ENCODE measurements at places on chromosomes 2 and 18.

- DNase-seq, result no peak
These were observed 118.6 kb upstream of the RNF152 start for GRCh38 chr18:62011416-62011815.

DNA sequence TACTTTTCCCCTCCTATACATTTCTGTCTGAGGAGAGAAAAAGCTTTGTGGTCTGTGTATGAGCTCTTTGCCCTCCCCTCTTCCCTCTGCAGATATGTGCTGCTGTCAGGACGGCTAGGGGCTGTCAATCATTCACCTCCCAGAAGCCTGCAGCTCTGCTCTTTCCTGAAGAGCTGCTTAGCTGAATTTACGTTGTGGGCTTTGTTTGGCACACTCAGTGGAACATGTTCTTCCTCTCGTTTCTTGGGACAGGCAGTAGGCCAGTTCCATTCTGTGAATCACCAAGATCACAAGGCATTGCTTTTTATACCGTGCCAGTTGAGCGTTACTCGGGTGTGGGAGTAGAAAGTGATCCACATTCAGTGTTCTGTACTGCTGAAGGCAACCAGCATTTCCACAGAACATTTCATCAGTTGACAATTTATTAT lies 136.7 kb downstream of the LAMA3 start:
- no peak for DNase-seq

- DNase-seq, result no peak
These were observed 233.6 kb downstream of the SMAD2 start for GRCh38 chr18:47696870-47697269.

DNA sequence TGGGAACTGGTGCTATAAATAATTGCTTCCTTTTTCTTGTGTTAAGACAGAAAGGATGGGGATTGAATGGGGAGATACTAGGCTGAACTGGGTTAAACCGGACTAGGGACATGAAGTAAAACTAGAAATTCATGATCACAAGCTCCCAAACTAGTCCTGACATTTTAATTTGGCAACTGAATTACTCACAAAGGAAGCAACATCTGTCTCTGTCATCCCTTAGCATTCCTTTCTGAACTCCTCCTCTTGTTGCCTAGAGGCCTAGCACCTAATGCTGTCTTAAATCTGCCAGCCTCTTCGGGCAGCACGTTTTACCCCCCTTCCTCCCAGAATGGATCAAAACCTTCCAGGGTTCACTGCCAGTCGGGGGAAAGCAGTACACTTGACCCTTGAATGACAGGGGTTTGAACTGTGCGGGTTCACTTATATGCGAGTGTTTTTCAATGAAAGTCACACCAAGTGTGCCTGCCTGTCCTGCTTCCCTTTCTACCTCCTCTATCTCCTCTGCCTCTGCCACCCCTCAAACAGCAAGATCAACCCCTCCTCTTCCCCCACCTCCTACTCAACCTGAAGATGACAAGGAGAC lies 8.2 kb downstream of the KCTD1 start:
- no peak for DNase-seq

DNA sequence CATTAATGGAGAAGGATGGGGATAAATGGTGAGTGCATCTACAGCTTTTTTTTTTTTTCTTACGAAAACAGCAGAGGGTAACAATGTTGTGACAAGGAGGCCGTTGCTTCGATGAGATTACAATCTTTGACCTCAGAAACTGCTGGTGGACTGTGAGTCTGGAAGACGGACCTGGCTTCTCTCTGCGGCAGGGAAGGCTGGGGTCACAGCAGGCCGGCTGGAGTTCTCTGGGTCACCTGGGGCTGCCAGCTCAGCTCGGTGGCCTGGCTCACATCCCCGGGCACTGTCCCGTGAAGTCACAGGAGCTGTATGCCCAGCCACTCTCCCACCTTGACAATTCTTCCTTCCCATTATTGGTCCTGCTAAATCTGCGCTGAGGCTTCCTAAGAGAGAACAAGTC lies 160.8 kb downstream of the ACKR3 start:
- no peak for DNase-seq

- DNase-seq, result no peak
These were observed 9.1 kb downstream of the KCNK3 start for GRCh38 chr2:26701596-26701995.

- peak; percentile 9 for DNase-seq
These were observed 354.6 kb upstream of the SETBP1 start for GRCh38 chr18:44325903-44326635.

DNA sequence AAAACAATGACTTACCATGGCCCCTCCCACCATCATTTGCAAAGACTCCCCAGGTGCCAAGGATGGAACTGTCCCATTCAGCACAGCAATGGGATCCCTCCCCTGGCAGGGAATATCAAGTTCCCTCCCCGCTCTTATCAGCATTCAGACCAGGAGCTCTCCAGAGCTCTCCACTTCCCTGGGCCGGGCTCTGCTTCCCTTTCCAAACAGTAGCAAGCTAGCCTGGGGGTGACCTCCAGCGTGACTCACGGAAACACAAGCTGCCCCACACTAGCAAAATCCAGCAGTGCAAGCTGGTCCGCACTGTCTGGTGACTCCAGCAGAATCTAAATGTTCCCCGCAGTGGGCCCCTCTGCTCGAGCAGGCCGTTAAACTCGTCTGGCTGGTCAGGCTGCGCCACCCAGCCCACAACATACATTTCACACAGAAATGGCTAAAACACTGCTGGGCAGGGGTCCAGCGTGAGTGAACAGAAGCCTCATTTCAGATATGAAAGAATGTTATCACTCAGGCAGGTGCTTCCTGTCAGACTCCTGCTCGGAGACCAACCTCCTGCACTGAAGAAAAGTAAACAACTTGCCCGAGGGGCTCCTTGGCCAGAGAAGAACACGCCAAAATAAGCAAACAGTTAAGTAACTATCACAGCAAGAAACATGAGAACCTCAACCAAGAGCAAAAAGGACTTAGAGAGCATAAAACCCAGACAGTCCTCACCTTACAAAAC lies 33.9 kb downstream of the STAT1 start:
- DNase-seq, result no peak

GRCh38 chr2:239401067-239401880 lies 454 bp upstream of the HDAC4 start:
- peak; percentile 100 for DNase-seq

- DNase-seq, result peak; percentile 91
These were observed at the start of gene CLIP4 for GRCh38 chr2:29114946-29115609. CLIP4 (plus strand) TSS chr2:29115415; CDS start chr2:29121389, 5,974 bp downstream.

DNA sequence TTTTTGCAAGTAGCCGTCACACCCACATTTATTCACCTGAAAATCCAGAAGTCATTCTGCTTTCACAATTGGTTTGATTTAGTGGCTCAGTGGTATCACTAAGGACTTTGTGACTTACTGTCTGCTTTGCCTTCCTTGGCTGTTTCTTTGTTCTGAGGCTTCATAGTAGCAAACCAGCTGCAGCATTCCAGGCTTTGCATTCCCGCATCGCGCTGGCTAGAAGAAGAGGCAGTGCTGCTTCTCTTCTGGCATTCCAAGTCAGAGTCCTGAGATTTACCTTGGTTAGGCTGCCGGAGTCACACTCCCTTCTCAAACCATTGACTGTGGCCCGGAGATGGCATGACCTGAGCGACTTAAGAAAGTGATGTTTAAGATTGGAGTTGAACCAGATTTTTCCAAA lies 35.1 kb downstream of the MYO1B start:
- DNase-seq, result no peak

DNA sequence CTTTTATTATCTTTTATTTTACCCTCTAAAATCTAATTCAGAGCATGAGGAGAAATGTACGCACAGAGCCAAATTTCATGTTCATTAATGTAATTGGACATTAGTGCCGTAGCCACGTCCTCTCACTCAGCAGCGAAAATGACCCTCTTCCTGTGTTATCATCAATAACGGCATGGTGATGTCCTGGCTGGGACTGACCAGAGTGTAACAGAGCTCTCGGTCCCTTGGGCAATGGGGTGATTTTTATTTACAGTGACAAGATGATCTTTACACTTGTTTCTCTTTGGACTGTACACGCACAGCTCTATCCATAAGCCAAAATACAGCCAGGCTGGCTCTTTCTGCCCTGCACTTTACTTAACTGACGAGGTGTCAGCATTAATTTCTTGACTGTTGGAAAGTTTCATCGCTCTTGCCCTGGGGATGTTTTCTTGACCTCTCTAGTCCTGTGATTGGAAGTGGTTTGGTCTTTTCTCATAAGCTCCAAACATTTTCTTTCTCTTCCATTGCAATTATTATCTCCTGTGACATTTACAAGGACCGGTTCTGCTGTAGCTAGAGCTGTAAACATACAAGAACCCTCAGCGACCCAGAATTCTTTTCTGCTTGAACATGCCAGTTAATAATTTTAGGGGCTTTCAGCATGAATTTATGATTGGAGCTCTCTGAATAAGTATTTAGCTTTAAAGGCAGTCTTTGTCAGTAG lies 308.0 kb upstream of the PIK3C3 start:
- no peak for DNase-seq

DNA sequence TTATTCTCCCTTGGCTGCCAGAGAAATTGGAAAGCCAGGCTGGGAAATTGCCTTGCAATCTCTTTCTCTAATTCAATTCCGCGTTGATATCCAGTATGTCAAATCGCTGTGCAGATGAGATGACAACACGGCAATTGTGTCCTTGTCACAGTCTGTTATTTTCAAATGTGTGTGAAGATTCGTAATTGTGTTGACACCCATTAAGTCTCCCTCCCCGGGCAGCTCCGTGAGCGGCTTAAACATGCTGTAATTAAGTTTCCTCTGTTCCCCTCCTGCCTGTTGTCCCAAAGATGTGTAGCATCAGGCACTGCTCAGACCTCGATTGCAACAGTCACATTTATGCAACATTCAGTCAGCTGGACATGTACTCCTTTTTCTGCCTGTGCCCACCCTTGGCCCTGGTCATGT lies 209.5 kb downstream of the LPIN1 start:
- DNase-seq, result no peak

GRCh38 chr2:11683476-11683875 lies 13.5 kb upstream of the NTSR2 start:
- DNase-seq, result no peak

- DNase-seq, result no peak
These were observed 3.6 kb downstream of the CNOT11 start for GRCh38 chr2:101256316-101256715.

GRCh38 chr2:96773922-96774321 lies 13.2 kb downstream of the CNNM4 start:
- no peak for DNase-seq

GRCh38 chr2:46177461-46178089 lies 119.6 kb upstream of the EPAS1 start:
- no peak for DNase-seq

GRCh38 chr2:224836263-224836662 lies 120.1 kb upstream of the CCDC195 start:
- DNase-seq, result no peak

DNA sequence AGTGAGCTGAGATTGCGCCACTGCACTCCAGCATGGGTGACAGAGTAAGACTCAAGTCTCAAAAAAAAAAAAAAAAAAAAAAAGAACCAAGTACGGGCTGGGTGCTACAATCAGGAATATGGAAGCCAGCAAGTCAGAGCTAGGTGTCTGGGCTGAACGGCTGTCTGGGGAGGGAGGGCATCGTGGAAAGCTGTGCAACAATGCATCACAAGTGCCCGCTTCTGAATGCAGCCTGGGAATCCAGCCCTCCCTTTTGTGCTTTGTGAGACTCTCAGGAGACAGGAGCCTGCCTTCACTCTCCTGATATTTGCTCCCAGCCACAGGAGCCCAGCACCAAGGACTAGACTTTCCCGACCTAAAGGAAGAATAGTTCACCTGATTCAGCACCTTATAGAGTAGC lies 124.9 kb upstream of the SMAD2 start:
- no peak for DNase-seq

DNA sequence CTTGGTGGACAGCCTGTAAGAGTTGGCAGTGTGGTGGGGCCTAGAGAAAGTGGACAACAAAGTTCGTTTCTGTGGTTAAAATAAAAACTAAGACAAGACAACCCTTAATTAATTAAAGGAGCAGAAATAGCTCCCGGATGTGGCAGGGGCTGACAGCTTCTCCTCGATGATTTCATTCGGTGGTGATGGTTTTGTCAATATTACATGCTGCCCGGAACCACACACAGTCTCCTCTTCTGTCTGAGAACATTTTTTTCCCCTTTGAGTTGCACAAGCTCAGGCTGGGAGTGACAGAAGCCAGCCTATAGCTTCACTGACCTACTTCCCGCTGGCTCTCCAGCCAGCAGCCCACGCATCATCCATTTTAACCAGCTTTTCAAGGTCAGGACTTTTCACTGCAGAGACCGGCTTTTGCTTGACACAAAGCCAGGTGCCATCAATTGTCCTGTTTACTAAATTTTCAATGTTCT lies 378.8 kb downstream of the SLC4A3 start:
- no peak for DNase-seq

- DNase-seq, result no peak
These were observed 23.3 kb downstream of the SLC30A6 start for GRCh38 chr2:32189011-32189410.

- no peak for DNase-seq
These were observed 60.5 kb downstream of the RIT2 start for GRCh38 chr18:43054815-43055519.

DNA sequence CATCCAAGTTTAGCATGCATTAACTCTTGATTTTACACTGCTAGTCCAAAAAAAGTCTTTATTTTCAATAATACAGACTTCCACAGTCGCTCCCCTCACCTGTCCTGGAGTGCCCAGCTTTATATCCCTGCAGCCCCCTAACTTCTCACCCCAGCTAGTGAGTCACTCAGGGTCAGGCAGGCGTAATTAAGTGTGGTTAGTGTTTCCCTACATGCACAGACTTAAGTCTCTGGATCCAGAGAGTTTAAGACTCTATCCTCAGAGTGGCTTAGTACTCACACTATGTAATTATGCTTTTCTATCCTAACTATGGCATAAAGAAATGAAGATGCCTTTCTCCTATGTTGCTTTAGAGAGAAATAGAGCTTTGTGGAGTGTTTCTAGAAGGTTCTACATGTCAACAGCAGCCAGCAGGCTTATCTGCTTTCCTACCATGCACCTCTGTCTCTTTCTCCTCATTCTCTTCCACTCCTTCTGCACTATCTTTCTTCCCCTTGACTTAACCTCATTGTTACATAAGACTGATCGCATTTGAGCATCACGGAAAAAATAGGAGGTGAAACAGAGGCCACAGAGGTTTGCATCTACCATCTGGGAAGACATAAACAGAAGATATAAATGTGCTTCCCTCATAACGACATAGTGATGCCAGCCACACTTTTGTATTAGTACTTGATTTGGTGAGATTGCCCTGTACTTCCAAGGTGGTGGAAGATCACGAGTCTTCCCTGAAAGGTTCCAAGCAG lies 34.4 kb upstream of the PMAIP1 start:
- DNase-seq, result no peak

- DNase-seq, result peak; percentile 75
These were observed 55.7 kb downstream of the DNMT3A start for GRCh38 chr2:25286025-25286400.

- no peak for DNase-seq
These were observed 216.3 kb downstream of the RNF144A start for GRCh38 chr2:7133521-7133920.

GRCh38 chr18:13321923-13322322 lies 103.4 kb downstream of the LDLRAD4 start:
- no peak for DNase-seq

DNA sequence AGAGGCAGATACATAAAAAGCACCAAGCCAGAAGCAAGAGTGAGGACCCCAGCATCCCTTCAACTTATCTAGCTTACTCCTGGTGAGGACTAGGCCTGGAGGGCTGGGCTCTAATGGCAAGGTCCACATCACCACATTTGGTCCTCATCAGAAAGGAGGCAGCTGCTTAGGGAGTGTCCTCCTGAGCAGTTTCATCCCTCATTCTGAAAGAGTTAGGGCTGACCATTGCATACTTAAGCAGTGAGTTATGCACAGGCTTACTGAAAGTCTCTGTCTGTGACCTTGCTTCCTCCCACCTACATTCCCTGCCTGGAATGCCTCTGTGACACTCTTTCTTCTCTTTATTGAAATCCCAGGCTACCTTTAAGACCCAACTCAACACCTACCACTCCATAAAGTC lies 301.8 kb upstream of the ACVR2A start:
- no peak for DNase-seq

All from GM20000 (cell line).